ENCODE measurements at places on chromosomes 13 and 19.

GRCh38 chr13:85277748-85278147, 521.5 kb downstream of the SLITRK6 start:
- no peak for DNase-seq

DNA sequence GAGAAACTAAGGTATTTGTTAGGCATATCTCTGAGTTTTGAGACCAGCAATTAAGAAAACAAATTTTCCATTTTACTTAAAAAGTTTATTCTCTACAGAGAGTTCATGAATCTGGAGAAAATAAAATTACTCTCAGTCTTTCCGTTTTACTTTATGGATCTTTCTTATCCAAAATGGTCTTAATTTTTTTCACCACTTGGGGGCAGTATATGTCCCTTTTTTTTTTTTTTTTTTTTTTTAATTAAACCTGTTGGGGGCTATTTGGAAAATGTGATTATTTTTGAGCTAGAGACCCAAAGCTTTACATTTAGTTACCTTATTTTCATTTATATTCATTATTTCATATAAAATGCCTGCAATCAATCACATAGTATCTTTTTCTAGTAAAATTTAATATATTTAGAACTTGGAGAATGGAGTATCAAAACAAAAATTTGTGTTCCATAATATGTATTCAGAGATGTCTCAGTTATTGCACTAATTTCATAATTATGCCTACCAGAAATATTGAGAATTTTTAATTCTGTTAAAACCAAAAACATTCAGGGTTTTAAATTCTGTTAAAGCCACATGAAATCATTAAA, 27.1 kb downstream of the PIBF1 start:
- DNase-seq = no peak

GRCh38 chr19:13097463-13098258, 5.0 kb downstream of the LYL1 start:
- DNase-seq = no peak

DNA sequence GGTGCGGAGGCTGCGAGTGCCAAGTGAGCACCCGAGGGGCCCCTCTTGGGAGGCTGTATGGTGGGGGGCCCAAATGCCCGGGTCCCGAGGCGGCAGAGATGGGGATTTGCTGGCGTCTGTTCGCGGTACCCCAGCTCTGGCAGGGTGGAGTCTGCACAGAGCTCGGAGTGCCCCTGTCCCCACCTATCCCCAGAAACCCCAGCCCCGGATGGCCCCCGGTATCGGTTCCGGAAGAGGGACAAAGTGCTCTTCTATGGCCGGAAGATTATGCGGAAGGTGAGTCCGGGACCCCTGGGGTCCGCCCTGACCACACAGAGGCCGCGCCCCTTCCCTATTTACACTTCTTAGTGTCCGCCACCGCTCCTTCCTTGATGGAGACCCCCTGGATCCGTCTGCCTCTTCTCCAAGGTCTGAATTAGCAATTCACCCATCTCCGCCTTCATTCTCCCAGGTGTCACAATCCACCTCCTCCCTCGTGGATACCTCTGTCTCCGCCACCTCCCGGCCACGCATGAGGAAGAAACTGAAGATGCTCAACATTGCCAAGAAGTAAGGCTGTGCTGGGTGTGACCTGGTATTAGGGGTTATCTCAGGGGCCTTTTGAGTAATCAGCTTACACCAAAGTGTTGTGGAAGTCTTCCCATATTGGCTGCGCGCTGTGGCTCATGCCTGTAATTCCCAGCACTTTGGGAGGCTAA, 630 bp downstream of the PNPLA6 start:
- no peak for DNase-seq

DNA sequence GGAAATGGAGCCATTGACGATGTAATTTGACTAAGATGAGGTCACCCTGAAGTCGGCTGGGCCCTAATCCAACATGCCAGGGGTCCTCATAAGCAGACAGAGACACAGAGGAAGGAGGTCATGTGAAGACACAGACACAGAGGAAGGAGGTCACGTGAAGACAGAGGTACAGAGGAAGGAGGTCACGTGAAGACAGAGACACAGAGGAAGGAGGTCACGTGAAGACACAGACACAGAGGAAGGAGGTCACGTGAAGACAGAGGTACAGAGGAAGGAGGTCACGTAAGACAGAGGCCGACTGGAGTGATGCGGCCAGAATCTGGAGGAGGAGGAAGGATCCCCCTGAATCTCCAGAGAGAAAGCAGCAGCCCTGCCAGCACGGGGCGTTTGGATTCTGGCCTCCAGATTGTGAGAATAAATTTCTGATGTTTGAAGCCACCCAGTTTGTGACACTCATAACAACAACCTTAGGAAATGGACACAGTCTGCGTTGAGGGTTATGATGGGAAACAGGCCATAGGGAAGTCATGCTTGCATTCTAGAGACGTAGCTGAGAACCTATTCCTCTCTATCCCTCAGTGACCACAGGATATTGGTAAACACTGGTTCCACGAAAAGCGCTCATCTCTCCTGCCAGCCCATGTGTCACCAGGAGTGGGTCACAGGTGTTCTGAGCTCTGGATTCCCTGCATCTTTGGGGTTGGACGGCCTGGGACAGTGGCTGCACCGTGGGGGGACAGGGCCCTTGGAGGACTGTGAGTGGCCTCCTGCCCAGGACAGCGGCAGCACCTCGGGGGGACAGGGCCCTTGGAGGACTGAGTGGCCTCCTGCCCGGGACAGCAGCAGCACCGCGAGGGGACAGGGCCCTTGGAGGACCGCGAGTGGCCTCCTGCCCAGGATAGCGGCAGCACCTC, 108.5 kb downstream of the SOX1 start:
- no peak for DNase-seq

- DNase-seq = no peak
These were observed 537.2 kb downstream of the LIG4 start for GRCh38 chr13:107678075-107678689.

DNA sequence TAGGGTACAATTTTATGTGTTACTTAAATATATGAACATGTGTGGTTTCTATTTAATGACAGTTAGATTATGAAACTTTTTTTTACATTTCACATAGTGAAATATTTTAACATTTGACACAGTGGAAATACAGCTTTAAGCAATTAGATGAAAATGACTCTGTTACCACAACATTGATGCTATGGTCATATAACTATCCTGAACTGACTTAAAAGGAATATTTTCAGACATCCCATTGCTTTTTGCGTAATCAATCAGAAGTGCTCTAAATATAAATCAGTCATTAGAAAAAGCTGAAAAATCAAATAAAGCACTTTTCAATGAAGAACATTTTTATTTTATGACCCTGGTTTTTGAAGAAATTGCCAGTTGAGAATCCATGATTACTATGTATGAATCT, 80.3 kb downstream of the UFM1 start:
- no peak for DNase-seq

DNA sequence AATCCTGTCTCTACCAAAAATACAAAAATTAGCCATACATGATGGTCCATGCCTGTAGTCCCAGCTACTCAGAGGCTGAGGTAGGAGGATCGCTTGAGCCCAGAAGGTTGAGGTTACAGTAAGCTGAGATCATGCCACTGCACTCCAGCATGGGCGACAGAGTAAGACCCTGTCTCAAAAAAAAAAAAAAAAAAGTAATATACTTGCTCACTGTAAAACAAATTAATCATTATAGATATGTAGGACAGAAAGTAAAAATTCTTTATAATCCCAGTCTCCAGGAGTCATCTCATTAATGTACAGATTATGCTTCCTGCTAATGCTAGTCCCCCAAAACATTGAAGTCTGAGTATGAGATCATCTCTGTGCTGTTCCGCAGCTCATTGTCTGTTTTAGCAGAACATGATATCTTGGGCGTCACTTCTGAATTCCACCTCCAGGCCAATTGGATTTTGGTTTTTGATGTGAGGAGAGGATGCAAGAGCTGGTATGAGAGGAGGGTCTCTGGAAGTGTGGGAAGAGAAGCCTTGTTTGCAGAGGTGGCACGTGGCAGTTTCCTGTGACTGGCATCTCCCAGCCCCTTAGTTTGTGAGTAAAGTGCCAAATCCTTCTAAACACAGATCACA, 75.4 kb upstream of the NPAS1 start:
- DNase-seq = no peak

GRCh38 chr19:45527731-45528130, 20.5 kb downstream of the VASP start:
- DNase-seq = no peak

- DNase-seq = no peak
These were observed 3.8 kb upstream of the ZNF681 start for GRCh38 chr19:23762548-23762883.

- DNase-seq = no peak
These were observed 15.7 kb downstream of the STK11 start for GRCh38 chr19:1220976-1221903.

DNA sequence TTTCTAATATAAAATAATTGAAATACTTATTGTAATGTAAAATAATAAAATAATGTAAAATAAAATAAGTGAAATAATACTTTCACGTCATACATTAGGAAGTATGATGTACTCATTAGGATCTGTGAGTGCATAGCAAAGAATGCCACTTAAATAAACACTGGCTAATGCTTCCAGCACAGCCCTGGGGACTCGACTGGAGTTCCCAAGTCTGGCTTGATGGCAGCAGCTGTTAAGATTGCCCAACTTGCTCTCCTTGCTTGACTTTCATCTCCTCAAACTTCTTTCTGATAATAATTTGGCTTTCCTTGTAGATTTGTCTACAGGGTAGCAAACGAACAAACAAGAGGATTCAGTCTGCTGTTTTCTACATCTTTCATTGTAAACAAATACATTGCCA, 191.9 kb downstream of the COG6 start:
- no peak for DNase-seq

DNA sequence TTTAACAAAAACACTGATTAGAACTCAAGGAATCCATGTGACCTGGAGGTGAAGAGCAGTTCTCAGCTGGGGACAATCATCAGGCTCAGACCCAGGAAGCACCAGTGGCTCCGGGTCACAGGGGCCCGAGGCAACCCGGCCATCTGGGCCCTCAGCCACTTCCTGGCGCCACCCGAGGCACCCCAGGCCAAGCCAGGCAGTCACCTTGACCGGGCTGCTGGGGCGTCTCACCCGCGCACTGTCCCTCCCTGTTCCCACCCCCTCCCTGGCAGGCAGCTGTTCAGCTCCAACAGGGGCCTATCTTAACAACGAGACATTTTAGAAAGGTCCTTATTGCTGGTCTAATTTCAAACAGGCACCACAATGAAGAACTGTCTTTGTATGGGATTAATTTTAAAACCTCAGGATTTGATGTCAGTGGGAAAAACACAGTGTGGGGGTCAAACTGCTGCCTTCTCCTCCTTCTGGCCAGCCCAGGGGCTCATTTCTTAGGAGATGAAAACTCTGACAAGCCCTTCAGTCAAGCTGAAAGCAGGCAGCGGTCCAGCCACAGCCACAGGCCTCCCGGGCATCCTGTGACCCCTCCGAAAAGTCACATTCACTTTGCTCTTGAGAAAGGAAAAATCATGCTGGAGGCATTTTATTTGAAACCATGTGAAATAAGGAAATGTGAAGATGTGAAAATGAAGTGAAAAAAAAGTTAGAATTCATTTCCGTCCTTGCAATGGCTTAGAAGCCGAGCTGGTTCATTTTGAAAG, 83.3 kb downstream of the KCTD15 start:
- no peak for DNase-seq

DNA sequence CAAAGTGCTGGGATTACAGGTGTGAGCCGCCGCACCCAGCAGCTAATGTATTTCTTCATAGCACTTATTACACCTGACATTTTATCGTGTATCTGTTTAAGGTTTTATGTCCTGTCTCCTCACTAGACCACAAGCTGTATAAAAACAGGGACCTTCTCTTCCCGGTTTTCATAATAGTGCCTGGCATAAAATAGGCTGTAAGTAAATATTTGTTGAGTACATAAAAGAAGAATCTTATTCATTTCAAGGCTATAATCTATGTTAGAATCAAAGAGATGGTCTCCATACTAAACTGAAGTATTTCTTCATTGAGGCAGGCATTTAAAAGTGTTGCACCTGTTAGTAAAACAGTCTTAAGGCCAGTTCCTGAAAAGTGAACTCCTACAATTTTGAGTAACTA, 194.0 kb downstream of the SHISA2 start:
- no peak for DNase-seq

DNA sequence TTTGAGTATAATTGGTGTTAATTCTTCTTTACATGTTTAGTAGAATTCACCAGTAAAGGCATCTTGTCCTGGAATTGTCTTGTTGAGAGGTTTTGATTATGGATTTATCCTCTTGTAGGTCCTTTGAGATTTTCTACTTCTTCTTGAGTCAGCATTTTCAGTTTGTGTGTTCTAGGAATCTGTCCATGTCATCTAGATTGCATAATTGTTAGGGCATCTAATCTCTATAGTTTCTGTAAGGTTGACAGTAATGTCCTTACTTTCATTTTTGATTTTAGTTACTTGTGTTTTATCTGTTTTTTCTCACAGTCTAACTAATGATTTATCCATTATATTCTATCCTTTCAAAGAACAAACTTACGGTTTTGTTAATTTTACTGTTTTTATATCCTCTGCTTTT, 492.0 kb downstream of the FGF9 start:
- no peak for DNase-seq

DNA sequence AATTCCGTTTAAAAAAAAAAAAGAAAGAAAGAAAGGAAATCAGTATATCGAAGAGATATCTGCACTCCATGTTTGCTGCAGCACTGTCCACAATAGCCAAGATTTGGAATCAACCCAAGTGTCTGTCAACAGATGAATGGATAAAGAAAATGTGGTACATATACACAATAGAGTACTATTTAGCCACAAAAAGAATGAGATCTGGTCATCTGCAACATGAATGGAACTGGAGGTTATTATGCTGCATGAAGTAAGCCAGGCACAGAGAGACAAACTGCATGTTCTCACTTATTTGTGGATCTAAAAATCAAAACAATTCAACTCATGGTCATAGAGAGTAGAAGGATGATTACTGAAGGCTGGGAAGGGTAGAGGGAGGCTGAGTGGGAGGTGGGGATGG, 16.3 kb downstream of the ZNF565 start:
- no peak for DNase-seq

DNA sequence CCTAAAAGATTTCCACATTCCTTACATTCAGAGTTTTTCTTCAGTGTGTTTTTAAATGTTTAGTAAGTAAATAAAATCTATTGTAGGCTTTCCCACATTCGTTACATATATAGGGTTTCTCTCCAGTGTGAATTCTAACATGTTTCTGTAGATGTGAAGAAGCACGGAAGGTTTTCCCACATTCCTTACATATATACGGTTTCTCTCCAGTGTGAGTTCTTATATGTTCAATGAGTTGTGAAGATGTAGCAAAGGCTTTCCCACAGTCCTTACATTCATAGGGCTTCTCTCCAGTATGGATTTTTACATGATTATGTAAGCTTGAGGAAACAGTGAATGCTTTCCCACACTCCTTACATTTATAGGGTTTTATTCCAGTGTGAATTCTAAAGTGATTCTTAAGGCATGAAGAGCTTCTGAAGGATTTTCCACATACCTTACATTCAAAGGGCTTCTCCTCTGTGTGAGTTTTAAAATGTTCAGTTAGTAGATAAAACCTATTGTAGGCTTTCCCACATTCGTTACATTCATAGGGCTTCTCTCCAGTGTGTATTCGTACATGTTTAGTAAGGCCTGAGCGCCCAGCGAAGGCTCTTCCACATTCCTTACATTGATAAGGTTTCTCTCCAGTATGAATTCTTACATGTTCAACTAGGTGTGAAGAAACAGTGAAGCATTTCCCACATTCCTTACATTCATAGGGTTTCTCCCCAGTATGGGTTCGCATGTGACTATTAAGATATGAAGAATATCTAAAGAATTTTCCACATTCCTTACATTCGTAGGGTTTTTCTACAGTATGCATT, 18.2 kb downstream of the ZNF121 start:
- DNase-seq = no peak

GRCh38 chr19:45450012-45450333, 17.8 kb upstream of the FOSB start:
- DNase-seq = no peak
